Spleen (tissue), 13 donors: ENCODE measurements at places on chromosomes 16 and 17. TPM values are rescaled to one million over a fixed set of nuclear protein-coding genes. Genes with fewer than 3 reads are reported as not detected.

DNA sequence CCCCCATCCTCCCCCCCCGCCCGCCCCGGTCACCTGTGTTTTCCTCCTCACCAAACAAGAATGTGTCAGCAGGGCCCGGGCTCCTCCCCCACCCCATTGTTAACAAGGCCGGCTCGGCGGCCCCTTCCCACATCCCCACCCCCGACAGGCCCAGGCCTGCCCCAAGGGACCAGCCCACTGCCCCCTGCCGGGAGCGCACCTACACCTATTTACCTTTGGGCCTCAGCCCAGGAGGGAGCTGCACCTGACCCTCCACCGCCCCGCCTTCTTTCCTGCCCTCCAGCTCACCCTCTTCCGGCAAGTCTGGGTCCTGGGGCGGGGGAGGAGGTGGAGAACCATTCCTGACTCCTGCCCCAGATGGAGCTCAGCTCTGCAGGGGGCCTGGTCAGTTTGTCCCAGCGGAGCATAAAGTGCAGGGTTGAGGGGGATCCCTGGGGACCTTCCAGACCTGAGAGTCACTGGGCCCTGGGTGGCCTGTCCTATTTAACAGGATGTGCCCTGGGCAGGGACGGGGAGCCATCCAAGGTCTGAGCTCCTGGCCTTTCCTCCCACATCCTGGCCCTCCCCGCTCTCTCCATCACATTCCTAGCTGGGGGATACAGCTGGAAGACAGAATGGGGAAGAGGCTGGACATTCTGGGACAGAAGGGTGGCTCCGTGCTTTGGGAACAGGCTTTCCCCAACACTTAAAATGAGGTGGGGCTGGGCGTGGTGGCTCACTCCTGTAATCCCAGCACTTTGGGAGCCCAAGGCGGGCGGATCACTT is 8.3 kb downstream of the FOXJ1 start:
- DNase-seq, result no peak

The UBALD1 gene
- 21.8 TPM for total RNA-seq

DNA sequence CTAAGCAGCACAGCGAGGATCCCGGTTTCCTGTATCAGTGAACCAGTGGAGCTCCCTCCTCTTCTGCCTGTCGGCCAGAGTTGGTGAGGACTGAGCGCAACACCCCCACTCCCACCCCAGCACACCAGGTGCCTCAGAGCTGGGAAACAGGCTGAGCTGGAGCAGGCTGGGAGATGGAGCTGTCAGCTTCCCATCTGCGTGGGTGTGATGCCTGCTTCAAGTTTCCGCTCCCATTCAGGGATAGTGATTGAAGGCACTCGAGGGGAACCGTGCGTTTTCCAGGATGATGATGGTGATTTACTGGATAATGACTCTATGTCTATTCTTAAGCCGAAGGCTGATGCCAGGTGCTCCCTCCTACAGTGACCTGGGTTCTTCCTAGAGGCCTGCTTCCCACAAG is 144.5 kb downstream of the TMEM132E start:
- no peak for DNase-seq

- DNase-seq, result no peak
Measured at GRCh38 chr16:58264961-58265479, 29.8 kb downstream of the PRSS54 start.

- DNase-seq, result no peak
Measured at GRCh38 chr16:63426275-63426870, 1390.1 kb upstream of the CDH8 start.

The TUBG1 gene
- 22.5 TPM for total RNA-seq

The KRTAP2-2 gene
- total RNA-seq, result not detected

The SALL1 gene
- total RNA-seq, result not detected

DNA sequence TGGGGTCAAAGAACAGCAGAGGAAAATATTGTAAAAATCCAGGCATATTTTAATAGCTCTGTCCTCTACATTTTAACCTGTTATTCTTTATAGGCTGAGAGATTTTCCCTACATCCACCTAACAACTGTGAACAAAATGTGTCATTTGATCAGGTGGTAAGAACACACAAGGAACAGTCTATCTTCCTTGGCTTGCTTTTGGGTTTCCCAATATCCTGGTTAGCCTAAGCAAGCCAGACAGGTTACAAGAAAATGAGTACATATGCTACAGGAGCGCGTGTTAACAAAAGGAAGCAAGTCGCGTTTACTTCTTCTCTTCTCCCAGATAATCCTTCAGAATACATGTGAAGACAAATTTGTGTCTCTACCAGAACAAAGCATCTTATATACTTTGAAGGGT is 31.0 kb upstream of the PITPNM3 start:
- no peak for DNase-seq

The ITGA2B gene
- total RNA-seq, result 22.6 TPM

DNA sequence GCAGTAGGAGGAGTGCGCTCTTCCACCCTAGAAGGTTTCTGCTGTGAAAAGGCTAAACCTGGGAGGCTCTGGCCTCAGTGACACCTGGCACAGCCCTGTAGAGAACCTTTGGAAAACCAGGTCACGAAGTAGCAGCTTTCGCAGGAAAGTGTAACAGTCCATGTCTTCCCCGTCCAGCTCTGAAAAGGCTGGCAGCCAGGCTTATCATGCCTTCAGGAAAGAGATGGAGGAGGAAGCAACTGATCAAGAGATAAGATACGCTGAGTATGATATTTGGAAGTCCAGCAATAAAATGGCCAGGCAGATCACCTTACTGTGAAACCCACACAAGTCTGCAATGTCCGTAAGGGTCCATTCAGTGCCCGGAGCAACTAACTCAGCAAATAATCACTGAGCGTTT is 22.3 kb downstream of the TUBD1 start:
- no peak for DNase-seq

The KRTAP9-8 gene
- total RNA-seq, result not detected

DNA sequence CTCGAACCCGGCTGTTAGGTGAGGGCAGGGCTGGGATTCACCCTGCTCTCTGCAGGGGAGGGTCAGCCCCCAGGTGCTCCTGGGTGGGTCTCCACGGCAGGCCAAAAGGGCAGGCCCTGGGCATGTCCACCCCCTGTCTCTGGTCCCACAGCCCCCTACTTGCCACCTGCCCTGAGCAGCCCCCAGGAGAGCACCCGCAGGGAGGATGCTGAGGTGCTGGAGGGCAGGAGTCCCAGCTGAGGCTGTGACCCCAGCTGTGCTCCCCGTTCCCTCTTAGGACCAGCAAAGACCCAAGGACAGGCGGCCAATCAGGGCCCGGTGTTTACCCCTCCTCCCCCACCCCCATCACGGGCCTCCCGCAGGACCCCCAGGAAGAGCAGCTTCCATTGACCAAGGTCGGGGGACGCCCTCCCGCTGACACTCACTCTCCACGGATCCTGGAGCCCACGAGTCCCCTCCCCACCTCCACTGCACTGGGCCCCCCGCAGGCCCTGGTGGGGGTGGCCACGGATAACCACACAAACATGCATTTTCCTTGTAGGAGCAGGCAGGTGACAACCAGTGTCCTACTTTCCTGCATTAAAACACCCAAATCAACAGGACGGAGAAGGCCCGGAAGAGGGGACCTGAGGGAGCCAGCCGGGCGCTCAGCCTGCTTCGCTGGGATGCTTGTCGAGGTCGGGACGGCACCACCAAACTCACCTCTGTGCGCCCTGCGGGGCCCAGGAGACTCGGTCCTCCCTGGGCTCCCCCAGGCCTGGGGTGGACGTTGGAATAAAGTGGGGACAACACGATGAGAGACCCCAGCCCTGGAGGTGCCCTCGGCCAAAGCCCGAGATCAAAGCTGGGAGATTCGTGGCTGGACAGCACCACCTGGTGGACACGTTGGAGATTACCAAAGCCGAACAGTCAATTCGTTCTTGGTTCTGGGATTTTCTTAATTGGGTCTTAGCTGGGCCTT is 22.5 kb upstream of the ENPP7 start:
- peak; percentile 81 for DNase-seq

The CCL3 gene
- 10.7 TPM for total RNA-seq

The CAMKK1 gene
- total RNA-seq, result 8.8 TPM

The KCNJ16 gene
- total RNA-seq, result 0.27 TPM

DNA sequence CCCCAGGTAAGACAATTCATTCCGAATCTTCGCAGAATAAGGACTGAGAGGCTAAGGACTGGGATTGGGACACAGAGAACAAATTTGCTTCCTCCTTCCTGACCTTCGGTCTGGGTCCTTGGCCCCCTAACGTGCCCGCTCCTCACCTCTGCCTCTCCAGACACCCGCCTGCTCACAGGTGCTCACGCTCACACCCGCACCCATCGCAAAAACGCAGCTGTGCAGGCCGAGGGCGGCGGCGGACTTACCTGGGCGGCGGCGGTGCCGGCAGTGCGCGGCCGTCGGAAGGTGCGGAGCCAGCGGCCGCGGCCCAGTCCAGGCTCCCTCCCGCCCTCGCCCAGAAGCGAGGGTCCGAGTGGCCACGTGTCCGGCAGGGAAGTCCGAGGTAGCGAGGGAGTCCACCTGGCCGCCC is 7.1 kb upstream of the HOXB9 start:
- no peak for DNase-seq

The KRTAP3-2 gene
- total RNA-seq, result not detected

DNA sequence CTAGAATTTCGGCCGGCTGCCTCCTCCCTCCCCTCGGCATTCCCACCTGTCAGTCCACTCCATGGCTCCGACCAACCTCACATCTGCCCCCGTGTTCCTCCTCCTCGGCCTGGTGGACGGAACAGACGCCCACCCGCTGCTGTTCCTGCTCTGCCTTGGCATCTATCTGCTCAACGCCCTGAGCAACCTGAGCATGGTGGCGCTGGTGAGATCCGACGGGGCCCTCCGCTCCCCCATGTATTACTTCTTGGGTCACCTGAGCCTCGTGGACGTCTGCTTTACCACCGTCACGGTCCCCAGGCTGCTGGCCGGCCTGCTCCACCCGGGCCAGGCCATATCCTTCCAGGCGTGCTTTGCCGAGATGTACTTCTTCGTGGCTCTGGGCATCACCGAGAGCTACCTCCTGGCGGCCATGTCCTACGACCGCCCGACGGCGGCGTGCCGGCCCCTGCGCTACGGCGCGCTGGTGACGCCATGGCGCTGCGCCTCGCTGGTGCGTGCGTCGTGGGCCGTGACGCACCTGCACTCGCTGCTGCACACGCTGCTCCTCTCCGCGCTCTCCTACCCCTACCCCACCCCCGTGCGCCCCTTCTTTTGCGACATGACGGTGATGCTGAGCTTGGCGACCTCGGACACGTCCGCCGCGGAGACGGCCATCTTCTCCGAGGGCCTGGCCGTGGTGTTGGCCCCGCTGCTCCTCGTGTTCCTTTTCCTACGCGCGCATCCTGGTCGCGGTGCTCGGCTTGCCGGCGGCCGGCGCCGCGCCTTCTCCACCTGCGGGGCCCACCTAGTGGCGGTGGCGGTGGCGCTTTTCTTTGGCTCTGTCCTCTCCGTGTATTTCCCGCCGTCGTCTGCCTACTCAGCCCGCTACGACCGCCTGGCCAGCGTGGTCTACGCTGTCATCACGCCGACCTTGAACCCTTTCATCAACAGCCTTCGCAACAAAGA is at the start of gene OR3A2:
OR3A2 (minus strand) TSS at position 440 of the 948 bp plus-strand sequence.
- no peak for DNase-seq

GRCh38 chr16:2518823-2519710 is 1.1 kb upstream of the AMDHD2 start:
- peak; percentile 86 for DNase-seq

DNA sequence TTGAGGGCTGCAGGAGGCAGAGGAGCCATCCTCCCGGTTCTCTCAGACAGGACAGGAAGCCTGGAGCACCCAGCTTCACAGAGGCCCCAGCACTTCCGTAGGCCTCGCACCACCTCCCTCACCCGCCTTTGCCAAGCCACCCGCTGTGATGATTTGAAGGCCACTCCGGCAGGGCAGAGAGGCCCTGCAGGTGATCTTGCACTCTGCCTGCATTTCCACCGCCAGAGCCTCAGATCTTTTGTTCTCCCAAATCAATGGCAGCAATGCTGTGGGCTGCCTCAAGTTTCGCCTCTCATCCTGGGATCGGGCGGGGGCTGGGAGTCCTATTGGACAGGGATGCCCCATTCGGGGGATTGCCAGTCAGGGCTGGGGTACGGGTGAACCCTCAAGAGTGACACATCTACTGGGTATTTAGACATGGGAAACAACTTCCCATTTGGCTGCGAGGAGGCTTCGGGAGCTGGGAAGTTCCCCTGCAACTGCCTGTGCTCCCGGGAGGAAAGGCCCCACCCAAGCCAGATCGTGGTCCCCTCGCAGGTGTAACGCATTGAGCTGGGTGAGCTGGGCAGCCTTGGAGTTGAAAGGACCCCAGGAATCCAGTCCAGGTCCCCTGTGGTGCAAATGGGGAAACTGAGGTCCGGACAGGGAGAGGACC is 34.8 kb upstream of the PEMT start:
- no peak for DNase-seq

The C16orf86 gene
- total RNA-seq, result 9.0 TPM

The CD79B gene
- total RNA-seq, result 192 TPM

DNA sequence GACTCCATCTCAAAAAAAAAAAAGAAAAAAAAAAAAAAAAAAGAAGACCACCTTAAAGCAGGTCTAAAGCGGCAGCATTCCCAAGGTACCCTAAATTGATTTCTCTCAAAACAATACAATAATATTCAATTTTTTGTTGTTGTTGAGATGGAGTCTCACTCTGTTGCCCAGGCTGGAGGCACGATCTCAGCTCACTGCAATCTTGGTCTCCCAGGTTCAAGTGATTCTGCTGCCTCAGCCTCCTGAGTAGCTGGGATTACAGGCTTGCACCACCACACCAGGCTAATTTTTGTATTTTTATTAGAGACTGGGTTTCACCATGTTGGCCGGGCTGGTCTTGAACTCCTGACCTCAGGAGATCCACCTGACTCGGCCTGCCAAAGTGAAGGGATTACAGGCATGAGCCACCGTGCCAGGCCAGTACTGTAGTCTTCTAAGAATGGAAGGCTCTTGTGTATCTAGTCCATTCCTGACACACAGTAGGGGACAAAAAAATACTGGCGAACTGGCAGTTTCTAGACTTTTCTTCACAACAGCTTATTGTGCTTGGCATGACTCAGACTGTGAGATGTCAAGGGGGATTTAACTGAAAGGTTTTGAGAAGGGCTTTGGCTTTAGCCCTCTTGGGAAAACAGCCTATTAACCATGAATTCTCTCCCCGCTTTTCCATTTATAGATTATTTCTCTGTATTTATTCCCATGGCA is 17.3 kb downstream of the CDR2 start:
- no peak for DNase-seq

The C16orf46 gene
- not detected for total RNA-seq

The CHST5 gene
- not detected for total RNA-seq

GRCh38 chr16:88656291-88656980 is 5.6 kb upstream of the CYBA start:
- no peak for DNase-seq

GRCh38 chr17:60941028-60941427 is 263.4 kb downstream of the BCAS3 start:
- DNase-seq, result no peak

The C17orf50 gene
- total RNA-seq, result not detected

DNA sequence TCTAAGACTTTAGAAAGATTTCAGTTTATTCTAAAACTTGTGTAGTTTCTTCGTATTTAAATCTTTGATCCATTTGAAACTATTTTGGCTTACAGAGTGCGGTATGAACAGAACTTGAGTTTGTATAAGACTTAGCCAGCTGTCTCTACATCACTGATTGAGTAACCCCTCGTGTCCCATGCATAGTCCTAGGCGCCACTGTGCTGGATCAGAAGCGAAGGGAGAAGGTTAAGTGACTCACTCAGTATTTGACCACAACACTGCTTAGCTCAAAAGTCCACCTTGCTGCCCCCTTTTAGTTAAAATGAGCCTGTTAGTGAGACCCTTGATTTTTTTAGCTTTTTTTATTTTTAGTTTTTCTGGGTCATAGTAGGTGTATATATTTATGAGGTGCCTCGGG is 28.4 kb downstream of the CD300LB start:
- no peak for DNase-seq

The BEAN1 gene
- not detected for total RNA-seq

- no peak for DNase-seq
Measured at GRCh38 chr17:77184474-77184873, 43.7 kb downstream of the SEC14L1 start.

- DNase-seq, result no peak
Measured at GRCh38 chr17:64320613-64321553, 57.8 kb upstream of the TEX2 start.

The PPY gene
- total RNA-seq, result not detected
